ENCODE measurements at places on chromosomes 2 and 18.

- DNase-seq, result peak; percentile 78
- H3K27ac ChIP-seq, result peak overlapping the region; percentile 86
- no peaks in the 10 kb centered on the region for H3K36me3 ChIP-seq
- H3K27me3 ChIP-seq, result no peaks in the 10 kb centered on the region
- H3K4me1 ChIP-seq, result peaks cover 32% of the 10 kb centered on the region
These were observed 42.0 kb upstream of the IL1R1 start for GRCh38 chr2:102100371-102101096.

- no peak overlapping the region for H3K4me3 ChIP-seq
- H3K27ac ChIP-seq, result no peak overlapping the region
- DNase-seq, result no peak
- peaks cover 10% of the 10 kb centered on the region for H3K4me1 ChIP-seq
- no peaks in the 10 kb centered on the region for H3K36me3 ChIP-seq
These were observed 58.5 kb downstream of the PTRHD1 start for GRCh38 chr2:24734741-24735140.

DNA sequence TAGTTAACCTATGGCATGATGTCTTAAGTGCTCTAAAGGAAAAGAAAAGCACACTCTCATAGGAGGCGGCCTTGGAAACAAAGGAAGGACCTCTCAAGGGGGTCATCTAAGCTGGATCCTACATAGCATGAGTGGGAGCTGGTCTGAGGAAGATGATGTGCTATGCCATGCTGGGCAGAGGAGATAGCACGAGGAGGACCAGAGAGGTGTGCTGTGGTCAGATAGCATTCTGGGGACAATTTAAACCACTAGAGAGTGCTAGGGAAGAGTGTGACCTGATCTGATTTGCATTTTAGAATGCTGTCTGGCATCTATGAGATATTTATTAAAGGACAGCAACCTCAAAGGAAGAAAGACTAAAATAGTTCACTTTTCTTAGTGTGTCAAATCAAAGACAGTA is 910.1 kb upstream of the CELF4 start:
- DNase-seq, result no peak
- no peak overlapping the region for H3K27ac ChIP-seq
- H3K4me1 ChIP-seq, result no peaks in the 10 kb centered on the region
- no peaks in the 10 kb centered on the region for H3K27me3 ChIP-seq
- no peak overlapping the region for H3K4me3 ChIP-seq
- no peaks in the 10 kb centered on the region for H3K36me3 ChIP-seq

DNA sequence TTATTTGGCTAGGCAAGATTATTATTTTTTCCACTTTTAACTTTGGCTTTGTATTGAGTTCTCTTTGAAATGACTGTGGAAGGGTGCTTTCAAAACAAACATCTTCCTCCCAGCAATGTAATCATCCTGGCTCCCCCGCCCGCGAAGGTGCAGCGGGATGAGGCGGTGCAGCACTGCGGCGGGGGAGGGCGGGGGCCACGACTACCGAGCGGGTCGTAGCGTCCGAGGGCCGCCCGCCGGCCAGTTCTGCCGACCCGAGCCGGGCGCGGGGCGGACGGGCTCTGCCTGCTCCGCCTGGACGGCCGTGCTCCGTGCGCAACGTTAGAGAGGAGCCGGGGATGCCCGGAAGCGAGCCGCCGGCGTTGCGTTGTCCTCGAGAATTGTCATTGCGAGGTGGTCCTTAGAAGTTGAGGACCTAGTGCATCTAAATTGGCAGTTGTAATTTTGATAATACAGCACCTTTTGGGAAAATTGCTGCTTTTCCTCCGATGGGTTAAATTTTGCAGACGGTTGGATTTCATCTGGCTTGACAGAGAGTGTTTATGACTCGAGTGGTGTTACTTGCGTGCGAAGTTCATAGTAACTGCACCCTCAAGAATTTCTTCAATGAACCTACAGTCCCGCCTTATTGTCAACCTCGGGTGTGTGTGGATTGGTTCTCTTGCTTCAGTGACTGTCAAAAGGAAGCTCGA is 1.1 kb downstream of the EPC2 start:
- H3K27ac ChIP-seq, result peak overlapping the region; percentile 21
- peaks cover 14% of the 10 kb centered on the region for H3K4me1 ChIP-seq
- peak overlapping the region; percentile 92 for H3K4me3 ChIP-seq
- H3K27me3 ChIP-seq, result no peaks in the 10 kb centered on the region

DNA sequence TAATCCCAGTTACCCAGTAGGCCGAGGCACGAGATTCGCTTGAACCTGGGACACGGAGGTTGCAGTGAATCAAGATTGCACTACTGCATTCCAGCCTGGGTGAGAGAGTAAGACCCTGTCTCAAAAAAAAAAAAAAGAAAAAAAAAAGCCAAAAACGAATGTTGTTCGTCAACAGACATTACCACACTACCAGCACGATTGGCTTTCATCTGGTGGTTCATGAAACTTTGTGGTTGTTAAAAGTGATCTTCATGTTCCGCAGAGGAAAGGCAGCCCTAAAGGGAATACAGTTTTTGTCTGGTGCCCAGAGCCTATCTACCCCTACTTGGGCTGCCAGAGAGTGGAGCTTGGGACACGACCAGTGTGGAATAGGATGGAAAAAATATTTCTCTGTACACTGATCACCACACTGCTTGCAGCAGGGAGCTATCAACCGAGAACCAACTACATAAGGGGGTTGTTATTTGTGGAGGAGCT is 13.6 kb upstream of the CXCR4 start:
- H3K36me3 ChIP-seq, result no peaks in the 10 kb centered on the region
- DNase-seq, result no peak
- H3K4me1 ChIP-seq, result peaks cover 14% of the 10 kb centered on the region
- no peak overlapping the region for H3K27ac ChIP-seq
- H3K27me3 ChIP-seq, result peaks cover 11% of the 10 kb centered on the region
- no peak overlapping the region for H3K4me3 ChIP-seq
